Kidney epithelial cell (primary cell): ENCODE measurements at places on chromosomes 1 and 21.

GRCh38 chr1:29341936-29342335 lies 105.6 kb downstream of the PTPRU start:
- DNase-seq = no peak

DNA sequence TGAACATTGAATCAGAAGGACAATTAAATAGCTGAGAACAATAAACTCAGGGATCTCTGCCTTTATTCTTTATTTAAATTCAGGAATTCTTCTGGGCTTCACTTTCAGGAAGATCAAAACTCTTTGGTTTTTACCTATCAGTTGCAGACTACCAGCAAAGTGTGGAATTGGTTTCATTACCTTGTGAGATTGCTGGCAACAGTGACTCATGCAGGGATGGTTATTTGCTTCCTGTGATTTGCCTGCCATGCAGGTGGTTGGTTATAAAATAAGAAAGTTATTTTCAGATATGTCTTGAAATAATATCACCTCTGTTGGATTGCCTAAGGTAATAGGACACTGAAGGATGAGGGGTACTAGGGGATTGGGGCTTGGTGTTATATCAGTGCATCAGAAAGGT lies 204.6 kb downstream of the PTBP2 start:
- DNase-seq = no peak

DNA sequence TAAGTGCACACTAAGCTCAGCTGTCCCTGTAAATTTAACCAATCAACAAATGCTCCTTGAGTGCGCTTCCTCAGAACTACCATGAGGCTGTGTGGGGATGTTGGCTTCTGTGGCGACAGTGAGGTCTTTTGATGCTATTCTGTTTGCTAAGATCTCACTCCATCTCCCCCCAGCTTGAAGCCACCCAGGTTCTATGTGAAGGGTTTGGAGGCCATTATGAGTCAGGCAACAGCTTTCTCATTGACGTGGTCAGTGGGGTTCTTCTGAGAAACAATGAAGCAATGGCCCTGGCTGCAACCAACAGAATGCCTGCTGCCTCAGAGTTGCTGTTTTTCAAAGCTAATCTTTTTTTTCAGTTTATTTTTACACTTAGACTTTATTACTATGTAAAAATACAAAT lies 205.5 kb downstream of the PTBP2 start:
- no peak for DNase-seq

DNA sequence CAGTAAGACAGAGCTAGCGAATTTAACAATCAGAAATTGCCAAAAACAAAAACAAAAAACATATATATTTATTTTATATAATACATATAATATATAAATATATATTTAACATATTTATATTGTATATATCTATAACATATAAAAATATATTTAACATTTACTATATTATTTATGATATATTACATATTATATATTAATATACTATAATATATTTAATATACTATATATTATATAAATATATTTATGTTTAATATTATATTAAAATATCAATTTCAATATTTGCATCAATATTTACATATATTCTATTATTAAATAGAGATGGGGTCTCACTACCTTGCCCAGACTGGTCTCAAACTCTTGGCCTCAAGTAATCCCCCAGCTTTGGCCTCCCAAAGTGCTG lies 50.9 kb downstream of the TBX19 start:
- no peak for DNase-seq

DNA sequence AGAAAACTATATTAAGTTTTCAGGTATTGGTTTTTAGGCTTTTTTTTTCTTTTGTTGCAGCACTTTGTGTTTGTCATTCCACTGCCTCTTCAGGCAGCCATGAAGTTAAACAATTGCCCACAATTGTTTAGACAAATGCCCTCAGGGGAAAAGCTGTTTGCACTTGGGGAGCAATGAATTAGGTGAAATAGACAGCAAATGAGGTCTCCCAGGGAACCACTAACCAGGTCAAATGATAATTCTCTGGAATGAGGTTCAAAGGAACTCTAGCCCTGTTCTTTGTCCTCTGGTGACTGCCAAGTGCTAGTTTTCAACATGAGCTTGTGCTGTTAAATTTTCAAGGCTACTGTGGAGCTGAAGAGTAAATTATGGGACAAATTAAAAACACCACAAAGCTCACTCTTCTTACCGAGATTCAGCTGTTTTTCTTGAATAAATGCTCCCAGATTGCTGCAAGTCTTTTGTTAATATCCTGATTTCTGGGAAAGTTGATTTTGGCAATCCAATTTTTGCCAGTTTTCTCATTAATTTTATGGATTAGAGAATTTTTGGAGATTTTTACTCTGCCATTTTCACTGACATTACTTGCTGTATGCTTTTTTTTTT lies 15.1 kb upstream of the MAB21L3 start:
- no peak for DNase-seq

DNA sequence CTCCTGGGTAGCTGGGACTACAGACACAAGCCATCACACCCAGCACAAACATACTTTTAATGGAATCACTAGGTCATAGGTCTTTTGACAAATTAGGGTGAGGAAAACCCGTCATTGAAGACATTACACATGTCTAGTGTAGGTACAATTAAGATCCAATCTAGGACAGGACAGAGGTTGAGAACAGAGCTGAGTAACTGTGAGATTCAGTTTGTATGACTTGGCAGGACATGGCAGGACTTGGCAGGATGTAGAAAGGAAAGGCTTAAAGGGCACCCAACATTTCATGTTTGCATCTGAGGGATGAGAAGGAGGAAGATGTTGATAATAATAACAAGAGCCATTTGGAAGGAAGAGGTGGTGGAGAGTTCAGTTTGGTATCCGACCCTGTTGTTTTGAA lies 483.8 kb downstream of the PCP4 start:
- DNase-seq = no peak

DNA sequence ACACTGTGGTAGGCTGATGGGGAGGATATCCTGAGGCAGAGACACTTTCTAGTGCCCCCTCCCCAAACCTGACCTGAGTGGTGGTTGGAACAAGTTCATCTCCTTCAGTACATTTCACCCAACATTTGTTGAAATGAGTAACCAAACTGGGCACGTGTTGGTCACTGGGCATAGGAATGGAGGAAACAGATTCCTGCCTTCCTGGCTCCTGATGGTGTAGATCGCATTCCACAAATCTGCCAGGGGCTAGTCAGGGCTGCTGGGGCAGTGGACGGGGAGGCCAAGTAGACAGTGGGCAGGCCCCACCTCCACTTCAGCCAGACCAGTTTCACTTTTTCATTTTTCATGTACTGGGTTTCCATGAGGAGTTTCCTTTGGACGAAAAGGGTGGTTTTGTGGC lies 16.5 kb upstream of the ALX3 start:
- no peak for DNase-seq

DNA sequence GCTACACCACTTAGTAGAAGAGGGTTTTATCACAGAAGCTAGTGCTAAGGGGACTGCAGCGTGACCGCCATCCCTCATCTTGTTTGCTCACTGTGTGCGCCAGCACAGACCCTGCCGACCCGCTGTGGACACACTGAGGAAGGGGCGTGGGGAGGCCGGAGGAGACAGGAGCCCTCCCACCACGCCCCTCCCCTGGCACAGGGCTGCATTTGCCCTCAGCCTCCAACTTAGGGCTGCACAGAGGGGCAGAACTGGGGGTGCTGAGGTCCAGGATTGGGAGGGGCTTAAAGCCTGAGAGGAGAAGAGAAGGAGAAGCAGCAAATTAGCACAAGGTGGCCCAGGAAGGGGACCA lies 37.2 kb downstream of the RRP1 start:
- no peak for DNase-seq
